GM19239 (cell line): ENCODE measurements at places on chromosomes 16 and 17.

DNA sequence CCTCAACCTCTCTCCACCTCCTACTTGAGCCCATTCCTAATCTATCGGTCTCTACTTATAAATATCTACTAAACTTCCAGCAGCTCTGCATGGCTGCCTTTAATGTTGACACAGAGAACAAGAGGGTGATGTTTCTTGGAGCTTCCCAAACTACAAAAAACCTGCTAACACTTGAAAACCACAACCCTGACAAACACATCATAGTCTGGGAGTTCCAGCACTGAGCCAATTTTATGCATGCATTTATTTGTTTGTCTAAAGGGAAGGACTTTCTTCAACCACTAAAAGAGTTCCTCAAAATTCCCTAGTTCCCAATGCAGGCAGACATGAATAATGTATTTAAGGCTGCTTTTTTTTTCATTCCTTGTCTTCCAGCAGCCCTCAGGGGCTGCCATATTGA, 331.8 kb upstream of the XYLT1 start:
- DNase-seq = no peak

DNA sequence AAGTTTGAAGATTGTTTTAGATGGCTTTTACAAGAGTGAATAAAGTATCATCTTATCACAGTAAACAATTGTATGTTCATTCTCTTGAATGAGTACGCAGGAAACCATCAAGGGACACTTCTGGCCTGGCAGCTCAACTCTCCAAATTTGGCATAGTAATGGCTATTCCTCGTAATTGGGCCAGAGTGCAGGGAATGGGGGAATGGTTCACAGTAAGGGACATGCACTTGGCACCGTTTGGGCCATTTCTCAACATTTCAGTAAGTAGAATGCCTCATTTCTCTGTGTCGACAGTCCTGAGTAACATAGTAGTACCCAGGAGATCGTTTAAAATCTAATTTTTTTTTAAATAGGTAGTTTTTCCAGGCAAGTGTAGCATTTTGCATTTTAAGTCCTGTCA, 309.6 kb downstream of the KCNJ2 start:
- no peak for DNase-seq

GRCh38 chr17:76523084-76524037, 14.1 kb downstream of the CYGB start:
- no peak for DNase-seq

DNA sequence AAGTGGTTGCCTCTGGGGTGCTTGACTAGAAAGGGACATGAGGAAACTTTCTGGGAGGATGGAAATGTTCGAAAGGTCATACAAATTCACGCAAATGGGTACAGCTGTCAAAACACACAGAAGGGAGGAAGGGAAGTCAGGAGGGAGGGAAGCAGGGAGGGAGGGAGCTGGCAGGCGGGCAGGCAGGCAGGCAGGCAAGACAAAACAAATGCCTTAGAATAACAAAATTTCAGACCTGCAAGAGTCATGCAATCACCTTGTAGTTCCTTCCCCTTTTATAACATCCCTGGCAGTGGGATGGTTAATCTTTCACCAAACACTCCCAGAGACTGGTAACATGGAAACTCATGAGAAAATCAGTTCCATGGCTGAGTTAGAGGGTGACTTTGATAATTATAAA, 189.2 kb downstream of the STX8 start:
- DNase-seq = no peak

GRCh38 chr16:11901091-11901490, 14.7 kb downstream of the GSPT1 start:
- no peak for DNase-seq

- DNase-seq = no peak
Observed at GRCh38 chr16:68612996-68613395, 32.1 kb upstream of the CDH3 start.

- DNase-seq = no peak
Observed at GRCh38 chr17:9162275-9162985, 141.1 kb downstream of the NTN1 start.
